ENCODE measurements at places on chromosomes 6 and 20.

DNA sequence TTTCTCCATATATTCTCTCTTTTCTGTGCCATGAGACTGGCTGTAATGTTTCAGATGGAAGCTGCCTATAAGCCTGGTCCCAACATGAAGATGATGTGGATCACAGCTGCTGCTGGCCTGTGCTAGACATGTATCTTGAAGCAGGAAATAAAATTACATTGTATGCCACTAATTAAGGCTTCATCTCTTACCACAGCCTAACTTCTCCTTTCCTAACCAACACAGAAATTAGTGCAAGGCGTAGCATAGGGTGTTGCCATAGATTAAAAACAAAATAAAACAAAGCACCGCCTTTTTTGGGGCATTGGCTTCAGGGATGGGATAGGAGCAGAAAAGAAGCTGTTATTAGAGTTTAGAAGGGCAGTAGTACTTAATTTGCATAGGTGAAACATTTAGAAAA lies 4.7 kb upstream of the SLC17A4 start:
- DNase-seq: no peak

- DNase-seq: no peak
Observed at GRCh38 chr20:12925863-12926793, 82.6 kb upstream of the SPTLC3 start.

DNA sequence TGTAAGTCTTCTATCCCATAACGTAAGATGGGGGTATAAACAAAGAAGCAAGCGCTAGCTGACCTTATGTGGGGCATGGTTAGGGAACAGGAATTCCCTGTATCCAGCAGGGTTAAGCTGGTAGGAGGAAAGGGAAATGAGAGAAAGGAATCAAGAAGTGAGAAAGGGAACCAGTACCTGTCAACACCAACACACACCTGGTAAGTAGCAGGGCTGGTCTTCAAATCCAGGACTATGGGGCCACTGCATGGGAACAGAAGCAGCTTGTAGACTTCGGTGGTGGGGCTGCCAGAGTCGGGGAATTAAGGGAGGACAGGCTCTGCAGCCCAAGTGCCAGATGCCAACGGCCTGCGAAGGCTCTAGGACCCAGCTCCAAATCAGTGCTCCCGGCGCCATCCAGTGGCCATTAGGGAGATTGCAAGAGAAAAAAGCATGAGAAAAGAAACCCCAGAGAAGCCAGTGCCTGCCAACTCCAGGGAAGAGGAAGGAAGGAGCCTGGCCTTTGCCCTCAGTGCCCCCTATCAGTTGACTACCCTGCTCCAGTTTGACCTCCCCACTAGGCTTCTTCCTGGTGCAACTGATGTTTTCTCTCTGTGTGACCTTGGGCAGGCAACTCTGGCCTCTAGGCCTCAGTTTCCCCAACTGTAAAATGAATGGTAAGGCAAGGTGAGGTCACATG lies 15.8 kb upstream of the RBPJL start:
- DNase-seq: peak; percentile 88

GRCh38 chr6:3278691-3279090 lies 19.9 kb downstream of the PSMG4 start:
- DNase-seq: peak; percentile 46

DNA sequence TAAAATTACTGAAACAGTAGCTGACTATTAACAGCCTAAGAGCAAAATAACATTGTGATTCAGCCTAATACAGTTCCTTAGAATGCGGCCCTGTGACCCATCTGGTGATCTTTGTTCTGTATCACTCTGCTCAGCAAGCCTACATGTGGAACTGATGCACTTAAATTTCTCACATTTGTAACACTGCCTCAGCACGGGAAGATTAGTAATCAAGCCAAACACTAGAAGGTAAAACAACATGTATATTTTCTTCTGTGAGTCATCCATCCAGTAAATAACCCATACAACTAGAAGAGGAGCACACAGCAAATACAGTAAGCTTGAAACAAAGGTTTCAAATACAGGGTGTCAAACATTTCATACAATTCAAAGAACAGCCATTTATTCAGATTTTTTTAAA lies 189.7 kb upstream of the NOX3 start:
- no peak for DNase-seq

GRCh38 chr20:43963872-43964791 lies 49.5 kb downstream of the TOX2 start:
- peak; percentile 83 for DNase-seq

GRCh38 chr6:150212778-150213177 lies 69.9 kb downstream of the PPP1R14C start:
- no peak for DNase-seq

DNA sequence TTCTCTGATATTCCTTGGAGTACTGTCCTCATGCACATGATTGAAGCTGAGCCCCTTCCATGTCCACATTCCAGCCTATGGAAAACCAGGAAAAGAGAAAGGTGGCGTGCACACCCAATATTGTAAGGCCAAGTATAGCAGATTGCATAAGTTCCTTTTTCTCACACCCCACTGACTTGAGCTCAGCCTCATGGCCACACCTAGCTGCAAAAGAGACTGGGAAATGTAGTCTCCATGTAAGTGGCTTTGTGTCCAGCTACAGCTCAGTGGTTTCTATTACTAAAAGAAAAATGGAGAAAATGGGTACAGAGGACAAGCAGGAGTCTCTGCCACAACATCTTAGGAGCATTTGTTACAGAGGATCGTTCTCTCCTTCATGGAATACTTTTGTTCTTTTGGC lies 10.8 kb upstream of the UST start:
- no peak for DNase-seq

DNA sequence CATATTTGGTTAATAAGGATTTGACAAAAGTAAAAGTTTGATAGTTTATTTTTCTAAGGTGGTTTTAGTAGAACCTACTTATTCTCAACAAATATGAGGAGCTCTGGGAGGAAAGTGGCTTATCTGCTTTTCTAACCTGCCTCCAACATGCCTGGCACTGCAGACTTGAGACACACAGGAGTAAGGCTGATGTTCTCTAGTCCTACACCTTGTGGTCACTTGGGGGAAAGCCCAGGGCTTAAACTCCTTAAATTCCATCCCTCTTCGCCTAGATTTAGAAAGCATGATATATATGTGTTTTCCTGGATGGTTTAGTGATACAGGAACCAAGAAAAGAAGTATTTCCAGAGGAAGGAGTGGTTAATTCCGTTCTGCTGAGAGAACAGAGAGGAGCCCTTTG lies 39.9 kb upstream of the SAMD5 start:
- DNase-seq: no peak

- DNase-seq: no peak
Observed at GRCh38 chr6:78157606-78158005, 504.8 kb downstream of the MEI4 start.

- no peak for DNase-seq
Observed at GRCh38 chr6:140095532-140095931, 721.1 kb upstream of the CITED2 start.

GRCh38 chr20:41030531-41031242 lies 2.1 kb downstream of the TOP1 start:
- DNase-seq: no peak

GRCh38 chr20:40578961-40579360 lies 110.1 kb downstream of the MAFB start:
- no peak for DNase-seq

DNA sequence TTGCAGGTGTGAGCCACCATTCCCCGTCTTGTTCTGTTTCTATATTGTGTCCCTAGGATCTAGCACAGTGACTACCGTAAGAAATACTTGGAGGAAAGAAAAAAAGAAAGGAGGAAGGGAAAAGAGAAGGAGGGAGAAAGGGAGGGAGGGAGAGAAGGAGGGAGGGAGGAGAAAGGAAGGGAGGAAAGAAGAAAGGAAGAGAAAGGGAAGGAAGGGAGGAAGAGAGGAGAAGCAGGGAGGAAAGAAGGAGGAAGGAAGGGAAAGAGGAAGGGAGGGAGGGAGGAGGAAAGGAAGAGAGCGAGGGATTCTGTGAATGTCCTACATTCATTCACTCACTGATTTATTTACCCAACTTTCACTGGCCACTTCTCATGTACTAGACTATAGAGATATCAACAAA lies 178.4 kb downstream of the MAFB start:
- DNase-seq: no peak

DNA sequence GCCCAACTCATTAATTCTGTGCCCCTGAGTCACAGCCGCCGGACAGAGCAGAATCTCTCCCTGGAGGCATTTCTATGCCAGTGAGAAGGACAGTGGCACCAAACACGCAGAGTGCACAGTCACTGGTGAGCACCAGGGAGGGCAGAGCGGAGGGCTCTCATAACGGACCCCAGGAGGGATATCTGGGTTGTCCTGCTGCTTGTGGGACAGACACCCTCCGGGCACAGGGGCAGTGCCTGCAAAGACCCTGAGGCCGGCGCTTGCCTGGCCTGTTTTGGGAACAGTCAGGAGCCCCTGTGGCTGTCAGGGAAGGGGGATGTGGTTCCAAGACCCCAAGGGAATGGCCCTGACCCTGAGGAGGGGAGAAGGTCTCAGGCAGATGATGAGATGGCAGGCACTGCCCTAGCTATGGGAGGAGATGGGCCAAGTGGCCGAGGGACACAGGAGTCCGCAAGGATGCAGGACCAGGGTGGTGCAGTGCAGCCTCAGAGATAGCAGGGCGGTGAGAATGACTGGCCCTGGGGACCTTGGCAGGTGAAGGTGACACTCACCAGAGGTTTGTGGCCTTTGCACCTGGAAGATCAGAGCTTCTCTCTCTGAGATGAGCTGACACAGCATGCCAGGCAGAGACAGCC lies 270.8 kb downstream of the SMOC2 start:
- no peak for DNase-seq

GRCh38 chr20:7257692-7258466 lies 490.4 kb downstream of the BMP2 start:
- DNase-seq: no peak

Measured in cardiac septum (tissue), 1 donor.